Aorta (tissue), 5 donors: ENCODE measurements at places on chromosomes 5 and 9. TPM values are rescaled to one million over a fixed set of nuclear protein-coding genes. Genes with fewer than 3 reads are reported as not detected.

GRCh38 chr9:18990494-18990893, 42.5 kb downstream of the SAXO1 start:
- no peak for DNase-seq

GRCh38 chr5:57432876-57433275, 49.7 kb downstream of the ACTBL2 start:
- no peak for DNase-seq

The MAMDC4 gene
- total RNA-seq: 5.0 TPM

GRCh38 chr5:23496576-23496975, 10.8 kb upstream of the PRDM9 start:
- DNase-seq: no peak

The HINT2 gene
- total RNA-seq: 21.3 TPM

The TERT gene
- total RNA-seq: not detected

The GPX8 gene
- total RNA-seq: 29.8 TPM

The SNX24 gene
- 20.6 TPM for total RNA-seq

GRCh38 chr9:104970271-104970987, 42.5 kb upstream of the ABCA1 start:
- no peak for DNase-seq

DNA sequence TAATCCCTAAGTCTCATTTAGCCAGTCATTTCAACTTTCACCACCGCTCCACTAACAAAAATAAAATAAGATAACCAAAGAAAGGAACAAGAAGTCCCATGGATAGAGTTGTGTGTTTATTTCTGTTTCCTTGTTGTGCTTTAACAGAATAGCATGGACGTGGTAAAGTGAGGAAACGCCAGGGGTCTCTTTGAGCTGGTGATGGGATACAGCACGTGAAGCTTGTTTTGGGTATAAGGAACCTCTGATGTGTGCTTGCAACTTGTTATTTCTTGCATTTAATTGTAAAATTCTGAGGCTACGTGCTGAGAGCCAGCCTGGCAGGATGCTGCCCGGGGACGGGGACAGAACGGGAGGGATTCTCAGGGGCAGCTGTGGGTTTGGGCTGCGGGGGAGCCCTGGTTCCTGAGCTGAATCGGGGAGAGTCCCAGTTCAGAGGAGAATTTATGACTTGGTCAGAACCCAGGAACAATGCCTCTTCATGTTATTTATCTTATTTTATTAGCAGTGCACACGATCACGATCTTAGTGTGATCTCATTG, 63.4 kb downstream of the ANKRD33B start:
- no peak for DNase-seq

The FLT4 gene
- total RNA-seq: 22.1 TPM

DNA sequence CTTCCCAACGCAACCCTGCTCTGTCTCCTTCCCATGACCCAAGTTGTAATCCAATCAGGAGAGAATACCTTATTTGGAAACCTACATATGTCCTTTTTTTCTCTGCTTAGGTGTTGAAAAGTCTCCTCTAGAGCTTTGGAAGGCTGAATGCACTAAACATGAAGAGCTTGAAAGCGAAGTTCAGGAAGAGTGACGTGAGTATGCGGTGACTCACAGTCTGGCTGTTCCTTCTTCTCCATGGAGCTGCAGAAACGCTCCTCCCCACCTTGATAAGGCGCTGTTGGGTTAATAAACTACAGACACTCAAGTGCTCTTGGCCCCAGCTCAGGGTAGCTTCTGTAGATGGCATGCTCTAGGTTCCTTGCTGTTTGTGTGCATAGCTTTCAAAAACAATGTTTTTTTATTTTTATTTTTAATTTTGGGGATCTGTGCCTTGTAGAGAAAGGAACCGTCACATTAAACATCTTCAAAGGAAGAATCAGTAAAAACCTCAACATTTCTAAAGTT, 30.7 kb downstream of the RAI14 start:
- DNase-seq: peak; percentile 83

- no peak for DNase-seq
These were observed 16.1 kb downstream of the IFNE start for GRCh38 chr9:21465859-21466518.

GRCh38 chr9:123420592-123421111, 64.7 kb downstream of the CRB2 start:
- DNase-seq: peak; percentile 61

- DNase-seq: no peak
These were observed 53.1 kb upstream of the ERBIN start for GRCh38 chr5:65873181-65873750.

DNA sequence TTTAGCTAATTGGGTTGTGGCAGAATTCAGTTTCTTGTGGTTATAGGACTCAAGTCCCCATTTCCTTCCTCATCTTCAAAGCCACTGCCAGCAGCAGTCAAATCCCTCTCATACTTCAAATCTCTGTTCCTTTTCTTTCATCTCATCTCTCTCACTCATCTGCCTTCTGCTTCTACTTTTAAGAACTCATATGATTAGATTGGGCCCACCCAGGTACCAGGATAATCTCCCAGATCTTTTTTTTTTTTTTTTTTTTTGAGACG, 8.0 kb upstream of the REEP5 start:
- DNase-seq: no peak

DNA sequence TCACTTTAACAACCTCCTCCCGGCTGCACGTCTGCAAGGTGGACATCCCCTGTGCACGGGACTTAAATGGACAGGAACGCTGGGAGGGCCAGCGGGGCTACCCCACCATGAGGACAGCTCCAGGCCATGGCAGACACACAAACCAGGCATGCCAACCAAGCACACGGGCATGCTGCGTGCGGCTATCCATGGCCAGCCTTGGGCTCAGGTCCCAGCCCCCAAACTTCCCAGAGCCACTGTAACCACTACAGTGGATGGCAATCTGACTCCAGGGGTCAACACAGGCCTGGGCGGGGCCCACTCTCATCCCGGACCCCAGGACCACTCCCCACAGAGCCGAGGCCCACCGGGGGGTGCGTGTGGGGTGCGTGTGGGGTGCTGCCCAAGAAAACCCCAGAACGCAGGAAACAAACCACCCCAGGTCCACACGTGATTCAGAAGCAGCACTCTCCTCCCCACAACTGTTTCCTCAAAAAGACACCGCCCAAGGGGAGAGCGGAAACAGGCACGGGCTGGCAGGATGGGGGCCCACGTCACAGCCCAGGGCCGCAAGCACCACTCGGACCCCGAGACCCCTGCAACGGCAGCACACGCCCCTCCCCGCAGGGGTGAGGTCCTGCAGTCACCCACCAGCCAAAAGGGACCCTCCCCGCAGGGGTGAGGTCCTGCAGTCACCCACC, 7.4 kb downstream of the SLC12A7 start:
- no peak for DNase-seq

GRCh38 chr9:35615981-35616680, 2.1 kb downstream of the CD72 start:
- DNase-seq: no peak

- no peak for DNase-seq
These were observed 141.2 kb upstream of the ASTN2 start for GRCh38 chr9:117555964-117556629.

GRCh38 chr5:137933491-137933911, 44.2 kb downstream of the PKD2L2 start:
- DNase-seq: no peak

- DNase-seq: no peak
These were observed 6.7 kb upstream of the BICD2 start for GRCh38 chr9:92771309-92771708.

The FBLL1 gene
- total RNA-seq: not detected

The SLC6A7 gene
- not detected for total RNA-seq

The CNTNAP3B gene
- 25.9 TPM for total RNA-seq

DNA sequence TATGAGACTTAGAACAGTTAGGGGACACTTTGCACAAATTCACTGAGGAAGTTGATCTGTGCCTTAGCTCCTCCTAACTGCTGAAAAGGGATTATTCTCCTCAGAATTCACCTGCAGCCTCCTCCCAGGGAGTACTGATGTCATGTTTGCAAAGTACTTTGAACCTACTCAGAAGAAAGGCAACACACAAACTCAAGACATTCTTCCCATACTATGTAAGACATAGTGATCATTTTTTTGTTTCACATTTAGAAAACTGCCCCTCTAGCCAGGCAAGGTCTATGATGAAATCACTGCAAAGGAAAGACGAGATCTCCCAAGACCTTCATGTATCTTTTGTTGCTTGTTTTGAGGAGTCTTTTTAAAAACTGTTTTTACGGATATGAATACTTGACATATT, 10.6 kb upstream of the VLDLR start:
- no peak for DNase-seq

The VCAN gene
- 849 TPM for total RNA-seq

DNA sequence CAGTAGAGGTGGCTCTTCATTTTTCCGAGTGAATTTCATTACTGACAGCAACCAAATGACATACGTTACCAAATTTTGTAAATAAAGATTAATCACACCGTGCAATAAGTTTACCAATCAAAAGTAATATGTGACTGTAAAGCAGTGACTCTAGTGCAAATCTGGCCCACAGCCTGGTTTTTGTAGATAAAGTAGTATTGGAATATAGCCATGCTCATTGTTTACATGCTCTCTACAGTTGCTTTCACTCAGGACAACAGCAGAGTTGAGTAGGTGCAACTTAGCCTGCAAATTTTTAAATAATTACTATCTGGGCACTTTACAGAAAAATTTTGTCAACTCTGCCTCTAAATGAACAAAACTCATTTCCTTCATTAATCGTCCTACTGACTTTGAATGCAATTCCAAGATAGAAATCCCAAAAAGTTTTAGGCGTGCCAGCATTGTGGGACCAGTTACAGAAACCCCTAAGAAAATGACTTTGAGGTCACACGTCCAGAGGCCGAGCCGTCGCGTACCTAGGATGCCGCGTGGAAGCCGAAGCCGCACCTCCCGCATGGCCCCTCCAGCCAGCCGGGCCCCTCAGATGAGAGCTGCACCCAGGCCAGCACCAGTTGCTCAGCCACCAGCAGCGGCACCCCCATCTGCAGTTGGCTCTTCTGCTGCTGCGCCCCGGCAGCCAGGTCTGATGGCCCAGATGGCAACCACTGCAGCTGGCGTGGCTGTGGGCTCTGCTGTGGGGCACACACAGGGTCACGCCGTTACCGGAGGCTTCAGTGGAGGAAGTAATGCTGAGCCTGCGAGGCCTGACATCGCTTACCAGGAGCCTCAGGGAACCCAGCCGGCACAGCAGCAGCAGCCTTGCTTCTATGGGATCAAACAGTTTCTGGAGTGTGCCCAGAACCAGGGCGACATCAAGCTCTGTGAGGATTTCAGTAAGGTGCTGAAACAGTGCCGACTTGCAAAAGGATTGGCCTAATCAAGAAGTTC, 180.7 kb upstream of the TLE4 start:
- peak; percentile 51 for DNase-seq

DNA sequence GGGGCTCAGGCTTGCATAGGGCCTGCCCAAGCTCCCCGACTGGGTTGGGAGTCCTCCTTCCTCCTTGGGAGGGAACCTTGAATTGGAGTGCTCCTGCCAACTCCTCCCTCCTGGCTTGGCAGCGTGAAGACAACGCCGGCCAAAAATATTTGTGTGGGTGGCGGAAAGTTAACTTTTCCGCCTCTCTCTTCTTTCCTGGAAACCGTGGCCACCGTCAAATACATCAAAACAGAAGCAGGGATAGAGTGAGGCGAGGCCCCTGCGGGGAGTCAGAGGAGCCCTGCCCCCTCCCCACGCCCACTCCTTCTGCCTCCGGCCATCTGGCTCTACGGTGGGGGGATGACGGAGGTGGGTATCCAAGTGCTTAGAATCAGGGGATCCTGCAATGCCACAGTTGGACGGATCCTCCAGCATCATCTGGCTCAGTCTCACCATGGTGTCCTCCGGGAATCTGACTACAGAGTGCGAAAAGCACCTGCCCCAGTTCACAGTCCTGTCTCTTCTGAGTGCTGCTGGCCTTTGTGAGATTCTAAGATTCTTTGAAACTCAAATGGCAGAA, 25.2 kb upstream of the SYNPO start:
- peak; percentile 84 for DNase-seq

DNA sequence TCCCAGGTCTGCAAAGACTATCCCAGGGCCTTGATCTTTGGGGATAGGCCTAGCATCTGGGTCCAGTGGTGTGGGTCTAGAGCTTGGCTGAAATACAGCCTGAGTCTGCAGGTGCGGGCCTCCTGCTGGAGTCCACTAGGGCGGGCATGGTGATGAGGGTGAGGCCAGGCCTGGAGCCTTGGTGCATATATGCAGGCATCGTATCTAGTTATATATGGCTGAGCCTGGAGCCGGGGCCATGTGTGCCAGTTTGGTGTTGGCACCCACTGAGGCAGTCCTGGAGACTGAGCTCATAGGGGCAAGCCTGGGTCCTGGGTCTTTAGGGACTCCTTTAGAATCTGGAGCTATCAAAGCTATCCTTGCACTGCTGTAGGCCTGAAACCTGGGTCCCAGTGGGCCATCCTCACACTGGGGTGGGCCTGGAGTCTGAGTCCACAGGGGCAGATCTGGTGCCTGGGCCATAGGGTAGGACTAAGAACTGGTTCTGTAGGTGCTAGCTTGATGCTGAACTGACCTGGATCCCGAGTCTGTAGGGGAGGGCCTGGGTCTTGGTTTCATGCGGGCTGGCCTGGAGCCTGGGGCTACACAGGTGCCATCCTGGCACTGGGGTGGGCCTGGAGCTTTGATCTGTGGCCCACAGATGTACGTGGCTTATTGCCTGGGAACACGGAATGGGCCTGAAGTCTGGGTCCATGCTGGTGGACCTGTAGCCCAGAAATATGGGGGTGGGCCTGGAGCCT, 346.5 kb upstream of the MEF2C start:
- DNase-seq: peak; percentile 24

- DNase-seq: no peak
These were observed 151.6 kb downstream of the SIL1 start for GRCh38 chr5:139046551-139046950.

The SUSD3 gene
- total RNA-seq: 10.3 TPM

- no peak for DNase-seq
These were observed 33.9 kb downstream of the HABP4 start for GRCh38 chr9:96483733-96484390.

The GFPT2 gene
- 60.1 TPM for total RNA-seq

The SIL1 gene
- total RNA-seq: 49.8 TPM

- no peak for DNase-seq
These were observed 23.7 kb upstream of the LOX start for GRCh38 chr5:122101636-122102285.

The SWI5 gene
- total RNA-seq: 12.2 TPM

- no peak for DNase-seq
These were observed 216.0 kb downstream of the ADAMTSL1 start for GRCh38 chr9:18689921-18690320.

The PCDHA12 gene
- not detected for total RNA-seq

The OR13C2 gene
- total RNA-seq: not detected

The PDLIM4 gene
- total RNA-seq: 70.9 TPM

- DNase-seq: no peak
These were observed 2.4 kb downstream of the CDKN2AIPNL start for GRCh38 chr5:134409321-134409720.

The CRAT gene
- 48.4 TPM for total RNA-seq

The FGFR4 gene
- 0.23 TPM for total RNA-seq

GRCh38 chr9:17433526-17433925, 145.3 kb upstream of the SH3GL2 start:
- no peak for DNase-seq
